ENCODE measurements at places on chromosomes 4 and X.

GRCh38 chr4:138444260-138444659 lies 202.1 kb upstream of the SLC7A11 start:
- no peak for DNase-seq

DNA sequence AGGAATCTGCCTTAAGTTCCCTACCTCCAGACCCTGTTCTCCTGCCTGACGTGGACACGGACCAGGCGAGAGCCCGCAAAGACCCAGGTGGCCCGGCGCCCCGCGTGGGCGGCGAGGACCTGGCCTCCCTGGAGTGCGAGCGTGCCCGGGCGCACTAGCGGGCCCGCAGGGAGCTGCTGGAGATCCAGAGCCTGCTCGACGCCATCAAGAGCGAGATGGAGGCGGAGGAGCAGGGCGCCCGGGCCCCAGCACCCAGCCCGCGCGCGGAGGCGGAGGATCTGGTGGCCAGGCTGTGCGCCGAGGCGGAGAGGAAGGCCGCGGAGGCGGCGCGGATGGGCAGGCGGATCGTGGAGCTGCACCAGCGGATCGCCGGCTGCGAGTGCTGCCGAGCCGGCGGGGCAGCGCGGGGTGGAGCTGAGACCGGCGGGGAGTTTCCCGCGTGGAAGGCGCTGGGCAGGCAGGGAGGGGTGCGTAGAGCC lies 18.2 kb downstream of the MRFAP1 start:
- DNase-seq, result no peak

DNA sequence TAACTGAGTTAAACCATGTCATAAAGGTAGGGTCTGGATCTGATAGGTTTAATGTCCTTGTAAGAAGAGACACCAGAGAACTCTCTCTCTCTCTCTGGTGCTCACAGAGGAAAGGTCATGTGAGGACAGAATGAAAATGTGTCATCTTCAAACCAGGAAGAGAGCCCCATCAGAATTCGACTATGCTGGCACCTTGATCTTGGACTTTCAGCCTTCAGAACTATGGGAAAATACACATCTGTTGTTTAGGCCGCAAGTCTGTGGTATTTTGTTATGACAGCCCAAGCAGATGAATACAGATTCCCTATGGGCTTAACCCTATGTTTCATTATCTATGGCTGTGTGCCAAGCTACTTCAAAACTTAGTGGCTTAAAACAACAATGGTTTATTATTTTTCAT lies 105.5 kb upstream of the DDIT4L start:
- DNase-seq, result no peak

DNA sequence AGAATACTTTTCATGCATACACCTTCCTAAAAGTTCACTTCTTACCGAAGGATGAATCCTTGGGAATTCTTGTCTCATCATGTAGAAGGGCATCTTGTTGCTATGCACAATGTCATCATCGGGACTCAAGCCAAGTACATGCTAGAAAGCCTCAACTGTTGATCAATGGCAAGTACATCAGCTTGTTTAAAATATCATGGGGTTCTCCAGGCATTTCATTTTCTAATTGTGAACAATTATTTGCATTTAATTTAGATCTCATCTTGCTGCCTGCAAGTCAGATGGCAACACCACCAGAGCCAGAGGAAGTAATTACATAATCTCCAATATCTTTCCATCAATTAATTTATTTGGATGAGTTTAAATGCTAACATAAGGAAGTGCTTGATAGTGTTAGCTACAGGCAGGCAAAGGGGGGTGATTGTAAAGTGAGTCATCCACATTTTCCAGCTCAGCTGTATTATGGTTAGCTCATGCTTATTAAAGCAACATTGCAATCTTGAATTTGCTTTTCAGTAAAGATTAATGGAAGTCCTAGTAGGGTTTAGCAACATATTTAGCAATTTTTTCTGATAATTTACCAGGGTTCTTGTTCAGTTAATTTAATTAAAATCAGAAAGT lies 356.5 kb downstream of the CBLL2 start:
- DNase-seq, result no peak

- DNase-seq, result no peak
These were observed 128.1 kb downstream of the MID1 start for GRCh38 chrX:10492250-10492649.

DNA sequence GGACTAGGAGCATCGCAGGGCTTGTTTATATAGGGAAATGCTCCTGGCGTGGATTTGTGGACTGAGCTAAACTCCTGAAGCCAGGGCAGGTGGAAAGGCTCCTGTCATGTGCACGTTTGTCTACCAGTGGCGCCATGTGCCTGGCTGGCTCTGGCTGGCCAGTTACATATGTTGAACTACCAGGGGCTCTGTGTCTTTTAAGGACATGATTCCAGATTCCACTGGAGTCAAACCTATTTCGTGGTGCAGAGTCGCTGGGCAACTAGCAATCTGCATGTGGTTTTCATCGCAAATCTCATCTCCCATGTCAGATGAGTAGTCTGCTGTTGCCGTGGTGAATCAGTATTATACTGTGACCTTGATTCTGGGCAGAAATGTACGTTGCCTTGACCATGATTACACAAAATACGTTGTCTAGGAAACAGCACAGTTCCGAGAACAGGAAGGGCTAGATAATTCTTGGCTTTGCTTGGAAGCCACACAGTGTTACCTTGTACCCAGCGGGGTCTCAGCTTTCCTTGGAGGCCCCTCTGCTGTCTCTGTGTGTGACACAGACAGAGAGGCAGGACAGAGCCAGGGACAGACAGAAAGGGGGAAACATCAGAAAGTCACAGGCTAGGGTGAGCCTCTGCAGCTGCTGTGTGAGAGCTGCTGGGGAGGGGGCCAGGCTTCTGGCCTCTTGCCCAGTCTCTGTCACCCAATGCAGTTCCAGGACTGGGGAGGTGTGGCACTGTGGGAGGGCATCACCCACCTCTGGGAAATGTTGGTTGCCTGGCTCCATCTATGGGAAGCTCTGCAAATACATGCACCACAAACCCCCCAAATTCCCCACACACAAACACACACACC lies 19.2 kb downstream of the PNMA6E start:
- DNase-seq, result peak; percentile 43

- DNase-seq, result peak; percentile 65
These were observed 145.8 kb downstream of the AASDH start for GRCh38 chr4:56241500-56241899.

GRCh38 chr4:175444512-175444911 lies 367.6 kb downstream of the GPM6A start:
- no peak for DNase-seq

DNA sequence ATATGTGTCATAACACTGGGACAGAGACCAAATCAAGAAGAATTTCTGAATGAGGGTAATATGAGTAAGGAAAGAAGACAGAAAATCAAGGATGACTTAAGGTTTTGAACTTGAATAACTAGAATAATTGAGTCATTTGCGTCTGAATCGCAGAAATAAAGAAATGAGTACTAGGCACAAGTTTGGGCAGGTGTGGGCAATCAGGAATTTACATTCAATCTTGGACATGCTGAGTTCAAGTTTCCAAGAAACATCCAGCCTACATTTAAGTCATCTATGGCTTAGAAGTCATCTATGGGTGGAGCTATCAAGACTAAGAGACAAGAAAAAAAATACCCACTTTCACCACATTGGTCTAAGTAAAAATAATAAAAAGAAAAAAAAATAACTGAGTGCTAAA lies 30.4 kb upstream of the WDR44 start:
- DNase-seq, result no peak

GRCh38 chr4:53307210-53307609 lies 58.7 kb downstream of the SCFD2 start:
- DNase-seq, result no peak

DNA sequence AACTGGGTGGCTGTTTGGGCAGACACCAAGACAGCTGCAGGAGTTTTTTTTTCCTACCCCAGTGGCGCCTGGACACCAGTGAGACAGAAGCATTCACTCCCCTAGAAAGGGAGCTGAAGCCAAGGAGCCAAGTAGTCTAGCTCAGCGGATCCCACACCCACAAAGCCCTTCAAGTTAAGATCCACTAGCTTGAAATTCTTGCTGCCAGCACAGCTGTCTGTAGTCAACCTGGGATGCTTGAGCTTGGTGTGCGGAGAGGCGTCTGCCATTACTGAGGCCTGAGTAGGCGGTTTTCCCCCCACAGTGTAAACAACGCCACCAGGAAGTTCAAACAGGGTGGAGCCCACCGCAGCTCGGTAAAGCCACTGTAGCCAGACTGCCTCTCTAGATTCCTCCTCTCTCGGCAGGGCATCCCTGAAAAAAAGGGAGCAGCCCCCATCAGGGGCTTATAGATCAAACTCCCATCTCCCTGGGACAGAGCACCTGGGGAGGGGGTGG lies 171.4 kb downstream of the ARHGEF9 start:
- peak; percentile 63 for DNase-seq

DNA sequence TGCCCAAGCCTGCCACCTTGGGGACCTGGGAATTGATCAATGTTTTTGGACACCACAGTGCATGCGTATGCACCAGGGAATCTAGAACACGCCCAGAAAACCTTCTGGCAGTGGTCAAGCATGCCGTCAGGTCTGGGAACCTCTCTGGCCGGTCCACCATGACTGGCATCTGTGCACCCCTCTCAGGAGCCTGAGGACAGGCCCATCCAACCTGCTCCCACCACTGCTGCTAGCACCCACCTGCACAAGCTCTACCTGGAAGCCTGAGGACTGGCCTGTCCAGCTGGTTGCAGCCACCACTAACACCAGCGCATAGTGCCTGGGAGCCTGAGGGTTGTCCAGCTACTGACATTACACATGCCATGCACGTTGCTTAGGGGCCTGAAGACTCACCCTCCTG lies 162.1 kb upstream of the GALNTL6 start:
- DNase-seq, result no peak

- DNase-seq, result no peak
These were observed 186.5 kb upstream of the ATP6AP2 start for GRCh38 chrX:40394302-40394701.

- no peak for DNase-seq
These were observed 47.9 kb downstream of the BEND4 start for GRCh38 chr4:42104521-42104920.

DNA sequence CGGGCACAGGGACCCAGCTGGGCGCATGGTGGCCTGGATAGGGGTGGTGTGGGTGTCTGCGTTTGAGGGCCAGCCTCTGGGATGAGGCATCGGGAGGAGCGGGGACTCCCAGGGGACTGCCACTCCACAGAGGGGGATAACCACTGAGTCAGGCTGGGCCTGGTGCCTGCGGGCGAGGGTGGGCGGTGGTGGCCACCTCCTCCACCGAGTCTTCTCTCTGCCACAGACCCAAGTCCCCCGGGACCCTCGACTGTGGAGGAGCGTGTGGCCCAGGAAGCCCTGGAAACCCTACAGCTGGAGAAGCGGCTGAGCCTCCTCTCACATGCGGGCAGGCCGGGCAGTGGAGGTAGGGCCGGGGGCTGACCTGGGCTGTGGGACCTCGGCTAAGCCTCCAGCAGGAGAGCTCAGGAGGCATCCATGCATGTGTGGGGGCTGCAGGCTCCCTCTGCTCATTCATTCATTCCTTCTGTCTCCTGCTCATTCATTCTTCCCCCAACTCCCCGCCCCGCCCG lies 26.4 kb downstream of the DOK7 start:
- no peak for DNase-seq

DNA sequence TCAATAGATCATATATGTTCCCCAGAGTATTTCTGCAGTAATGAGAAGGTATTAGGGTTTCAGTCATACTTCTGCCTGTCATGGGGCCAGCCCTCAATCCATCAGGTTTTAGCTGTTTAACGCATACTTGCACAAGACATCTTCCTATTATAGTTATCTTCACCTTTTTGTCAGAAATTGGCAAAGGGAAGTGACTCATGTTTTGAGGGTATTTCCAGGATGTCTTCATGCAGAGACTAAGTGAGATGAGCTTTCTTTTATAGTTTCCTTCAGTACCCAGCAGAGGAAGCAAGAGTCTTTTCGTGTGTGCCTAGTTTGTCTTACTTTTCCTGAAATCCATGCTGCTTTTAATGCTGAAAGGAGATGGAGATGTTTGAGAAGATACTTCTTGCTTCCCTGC lies 9.5 kb downstream of the CSTF2 start:
- DNase-seq, result no peak

- DNase-seq, result peak; percentile 32
These were observed 35.7 kb upstream of the GABRQ start for GRCh38 chrX:152601848-152602616.

DNA sequence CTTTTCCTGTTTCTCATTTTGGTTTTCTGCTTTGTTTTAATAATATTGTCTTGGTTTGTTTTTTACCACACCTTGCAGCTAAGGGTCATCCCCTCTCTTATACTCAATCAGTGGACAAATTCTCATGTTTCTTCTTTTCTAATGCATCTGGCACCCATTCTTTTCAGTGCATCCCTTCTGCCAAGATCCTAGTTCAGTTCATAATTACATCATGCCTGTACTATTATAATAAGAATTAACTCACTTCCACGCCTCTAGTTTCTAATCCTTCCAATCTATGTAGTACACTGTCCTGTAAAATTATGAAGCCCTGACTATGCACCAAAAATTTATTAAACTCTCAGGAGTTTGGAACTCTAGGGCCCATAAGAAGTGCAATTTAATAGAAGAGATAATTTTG lies 126.1 kb downstream of the FAT4 start:
- no peak for DNase-seq

GRCh38 chr4:152723236-152723635 lies 43.4 kb upstream of the TMEM154 start:
- DNase-seq, result no peak

GRCh38 chr4:173529477-173530325 lies at the start of gene HAND2:
HAND2 (minus strand) TSS chr4:173530229; CDS start chr4:173529289, 940 bp downstream.
- no peak for DNase-seq

DNA sequence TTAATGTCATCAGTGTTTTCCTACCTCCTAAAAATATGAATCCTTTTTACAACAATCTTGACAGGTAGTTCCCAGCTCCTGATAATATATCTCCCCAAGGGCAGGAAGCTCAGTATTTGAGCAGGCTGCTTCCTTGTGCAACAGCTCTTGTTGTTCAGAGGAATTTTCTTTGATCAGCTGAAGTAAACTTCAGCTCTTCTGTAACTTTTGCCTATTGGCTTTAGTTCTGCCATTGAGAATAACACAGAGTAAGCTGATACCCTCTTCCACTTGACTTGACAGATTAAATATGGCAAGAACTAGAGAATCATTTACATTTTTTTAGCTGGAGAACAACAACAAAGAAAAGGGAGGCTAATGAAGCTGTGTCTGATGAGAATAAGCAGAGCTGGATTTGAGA lies 75.2 kb downstream of the LUZP4 start:
- no peak for DNase-seq

- DNase-seq, result no peak
These were observed 28.9 kb downstream of the OFD1 start for GRCh38 chrX:13763489-13763888.

DNA sequence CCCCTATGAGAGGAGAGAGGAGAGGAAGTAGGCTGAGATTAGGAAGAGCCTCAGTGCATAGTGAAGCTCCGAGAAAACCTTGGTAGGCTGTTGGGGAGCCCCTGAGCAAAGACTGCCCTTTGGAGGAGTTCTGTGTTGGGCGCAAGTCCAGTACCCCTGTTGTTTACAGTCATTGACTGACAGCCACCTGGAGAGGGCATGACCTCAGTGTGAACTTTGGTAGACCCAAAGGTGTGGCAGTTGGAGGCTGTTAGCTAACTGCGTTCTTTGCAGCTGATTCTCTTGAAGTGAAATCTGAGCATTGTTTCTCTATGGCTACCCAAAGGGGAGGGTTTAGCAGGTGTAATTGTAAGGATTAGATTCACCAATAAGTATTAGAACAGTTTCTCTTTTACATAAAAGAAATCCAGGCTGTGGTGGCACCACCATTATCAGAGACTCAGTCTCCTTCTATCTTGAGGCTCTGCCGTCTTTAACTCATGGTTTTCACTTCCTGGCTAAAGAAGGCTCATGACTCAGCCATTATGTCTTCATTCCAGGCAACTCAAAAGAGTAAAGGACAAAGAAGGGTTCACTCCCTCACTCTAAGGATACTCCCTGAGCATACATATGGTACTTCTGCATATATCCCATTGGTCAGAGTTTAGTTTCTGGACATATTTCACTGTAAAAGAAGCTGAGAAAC lies 33.4 kb downstream of the ANXA3 start:
- DNase-seq, result no peak

All from HT-29 (cell line).